A673 (cell line): ENCODE measurements at places on chromosomes 3 and 15.

DNA sequence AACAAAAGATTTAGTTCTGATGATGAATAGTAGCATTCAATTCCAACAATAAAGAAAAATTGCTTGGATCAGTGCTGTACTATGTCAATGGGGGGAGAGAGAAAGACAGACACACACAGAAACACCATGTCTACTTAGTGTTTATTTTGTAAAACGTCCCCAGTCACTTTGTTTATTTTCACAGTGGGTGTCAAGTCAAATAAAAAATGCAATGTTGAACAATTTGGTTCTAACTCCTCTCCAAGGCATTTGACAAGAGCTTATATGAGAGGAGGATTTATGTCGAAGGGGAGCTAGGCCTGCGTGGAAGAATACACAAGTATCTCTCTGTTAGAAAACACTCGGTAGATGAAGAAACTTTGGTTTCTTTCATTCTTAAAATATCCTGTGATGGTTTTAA, 201.7 kb upstream of the SLC2A2 start:
- H3K27ac ChIP-seq: no peak overlapping the region
- no peaks in the 10 kb centered on the region for H3K27me3 ChIP-seq
- peaks cover 8% of the 10 kb centered on the region for H3K4me1 ChIP-seq
- no peak for DNase-seq

DNA sequence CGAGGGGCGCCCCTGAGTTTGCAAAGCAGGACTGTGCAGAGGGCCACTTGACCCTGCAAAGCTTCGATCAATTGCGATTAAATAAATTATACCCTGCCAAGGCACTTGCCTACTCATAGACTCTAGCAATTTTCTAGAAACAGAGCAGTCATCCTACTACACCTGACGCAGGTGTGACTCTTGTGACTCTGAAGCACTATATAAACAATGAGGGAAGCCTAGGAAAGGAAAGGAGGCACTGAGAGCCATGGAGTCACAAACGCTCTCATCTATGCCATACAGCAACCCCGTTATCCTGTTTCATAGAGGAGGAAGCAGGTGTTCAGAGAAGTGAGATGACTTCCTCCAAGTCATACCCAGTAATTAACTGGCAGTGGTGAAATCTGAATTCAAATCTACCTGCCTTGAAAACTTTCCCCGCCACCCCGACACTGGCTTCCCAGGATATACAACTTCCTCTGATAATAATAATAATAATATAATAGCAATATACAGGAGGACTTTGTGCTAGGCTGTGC, 14.4 kb downstream of the ARHGEF3 start:
- H3K27me3 ChIP-seq: no peaks in the 10 kb centered on the region
- H3K4me3 ChIP-seq: no peak overlapping the region
- H3K27ac ChIP-seq: no peak overlapping the region
- no peak for DNase-seq

GRCh38 chr3:110667216-110667615, 404.4 kb upstream of the NECTIN3 start:
- no peaks in the 10 kb centered on the region for H3K4me1 ChIP-seq
- no peaks in the 10 kb centered on the region for H3K36me3 ChIP-seq

GRCh38 chr15:64525828-64526530, 65.6 kb downstream of the ZNF609 start:
- peaks cover 36% of the 10 kb centered on the region for H3K4me1 ChIP-seq
- H3K27ac ChIP-seq: no peak overlapping the region
- H3K27me3 ChIP-seq: no peaks in the 10 kb centered on the region
- no peaks in the 10 kb centered on the region for H3K36me3 ChIP-seq
- H3K4me3 ChIP-seq: no peak overlapping the region
- no peak for DNase-seq

DNA sequence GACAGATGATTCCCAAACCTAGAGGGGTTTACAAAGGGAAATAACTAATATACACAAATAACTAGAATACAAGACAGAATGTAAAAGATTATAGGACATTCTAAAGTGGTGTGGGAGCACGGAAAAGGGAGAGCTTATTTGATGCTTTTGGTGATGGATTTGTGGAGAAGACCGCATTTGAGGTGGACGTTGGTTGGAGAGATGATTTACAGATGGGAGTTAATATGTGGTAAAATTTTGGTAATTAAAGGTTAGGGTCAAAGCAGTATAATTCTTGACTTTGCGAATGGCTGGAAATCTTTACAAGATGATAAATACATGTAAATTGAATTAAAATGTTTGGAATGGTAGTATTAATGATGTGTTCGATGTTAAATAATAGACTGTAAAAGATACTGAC, 1.2 kb downstream of the KNL1 start:
- H3K4me1 ChIP-seq: no peaks in the 10 kb centered on the region
- H3K27ac ChIP-seq: no peak overlapping the region
- no peak for DNase-seq
- no peaks in the 10 kb centered on the region for H3K36me3 ChIP-seq
- no peaks in the 10 kb centered on the region for H3K27me3 ChIP-seq
- peak overlapping the region; percentile 68 for H3K4me3 ChIP-seq

DNA sequence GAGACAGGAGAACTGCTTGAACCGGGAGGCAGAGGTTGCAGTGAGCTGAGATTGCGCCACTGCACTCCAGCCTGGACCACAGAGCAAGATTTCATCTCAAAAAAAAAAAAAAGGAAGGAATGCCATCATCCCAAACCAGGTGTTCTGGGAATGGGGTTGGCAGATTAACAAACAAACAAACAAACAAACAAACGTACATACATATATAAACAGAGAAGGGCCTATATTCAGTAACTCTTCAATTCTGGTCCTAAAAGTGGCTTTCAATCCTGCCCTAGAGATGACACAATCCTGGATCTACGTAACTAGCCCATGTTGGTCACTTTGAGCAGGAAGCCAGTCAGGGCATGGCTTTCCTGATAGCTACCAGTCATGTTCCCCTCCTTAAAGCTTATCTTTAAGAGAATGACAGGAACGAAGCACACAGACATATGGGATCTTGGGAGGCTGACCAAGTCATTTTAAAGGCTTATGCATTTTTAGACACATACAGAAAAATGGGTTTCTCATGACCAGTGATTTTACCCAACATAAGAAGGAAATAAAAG, 29.9 kb upstream of the RAB11A start:
- H3K27me3 ChIP-seq: no peaks in the 10 kb centered on the region
- no peak for DNase-seq
- H3K27ac ChIP-seq: no peak overlapping the region
- no peaks in the 10 kb centered on the region for H3K36me3 ChIP-seq

- H3K27me3 ChIP-seq: no peaks in the 10 kb centered on the region
- H3K4me1 ChIP-seq: no peaks in the 10 kb centered on the region
- H3K27ac ChIP-seq: no peak overlapping the region
- H3K4me3 ChIP-seq: no peak overlapping the region
- peaks cover 3% of the 10 kb centered on the region for H3K36me3 ChIP-seq
- DNase-seq: no peak
Observed at GRCh38 chr3:119382134-119382533, 81.3 kb downstream of the TMEM39A start.

- peaks cover 7% of the 10 kb centered on the region for H3K27me3 ChIP-seq
- DNase-seq: peak; percentile 25
- H3K27ac ChIP-seq: no peak overlapping the region
Observed at GRCh38 chr3:57078635-57079473, 18.4 kb downstream of the SPATA12 start.

DNA sequence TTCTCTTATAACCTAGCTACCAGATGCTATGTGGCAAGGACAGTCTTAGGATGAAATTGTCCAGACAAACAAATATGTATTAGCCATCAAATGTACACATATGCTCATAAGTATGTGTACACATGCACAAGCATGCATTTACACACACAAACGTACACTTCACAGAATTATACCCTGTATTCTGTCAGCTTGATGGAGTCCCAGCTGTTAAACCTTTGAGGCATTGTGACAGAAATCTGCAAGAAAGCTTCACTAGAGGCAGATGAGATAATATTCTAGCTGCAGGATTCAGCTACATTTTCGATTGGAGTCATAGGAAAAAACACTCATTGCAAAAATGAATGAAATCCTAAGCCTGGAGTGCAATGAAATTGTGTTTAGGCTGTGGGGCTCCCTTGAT, 110.6 kb downstream of the CHL1 start:
- no peaks in the 10 kb centered on the region for H3K36me3 ChIP-seq
- no peak overlapping the region for H3K27ac ChIP-seq
- no peak overlapping the region for H3K4me3 ChIP-seq
- H3K4me1 ChIP-seq: no peaks in the 10 kb centered on the region
